Daoy (cell line): ENCODE measurements at places on chromosomes 4 and X.

DNA sequence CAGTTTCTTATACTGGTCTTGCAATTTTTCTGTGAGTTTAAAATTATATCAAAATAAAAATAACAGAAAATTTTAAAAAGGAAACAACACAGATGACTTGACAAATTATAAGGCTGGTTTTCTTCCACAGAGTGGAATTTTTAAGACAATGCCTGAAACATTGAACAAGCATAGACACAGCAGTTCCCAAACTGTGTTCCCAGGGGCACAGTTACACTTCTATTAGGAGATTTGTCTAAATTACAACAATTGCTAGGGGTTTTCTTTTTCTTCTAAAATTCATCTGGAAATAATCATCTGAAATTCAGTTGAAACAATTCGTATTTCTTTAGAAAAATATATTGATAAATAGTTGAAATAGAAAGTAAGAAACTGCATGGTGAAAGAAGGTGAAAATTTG, 26.2 kb downstream of the PDE5A start:
- DNase-seq: no peak

GRCh38 chrX:135170877-135171519, at the start of gene CT55:
TSS of gene CT55 (minus strand) at chrX:135171398. CDS start at chrX:135171171, 227 bp downstream.
- peak; percentile 1 for DNase-seq

DNA sequence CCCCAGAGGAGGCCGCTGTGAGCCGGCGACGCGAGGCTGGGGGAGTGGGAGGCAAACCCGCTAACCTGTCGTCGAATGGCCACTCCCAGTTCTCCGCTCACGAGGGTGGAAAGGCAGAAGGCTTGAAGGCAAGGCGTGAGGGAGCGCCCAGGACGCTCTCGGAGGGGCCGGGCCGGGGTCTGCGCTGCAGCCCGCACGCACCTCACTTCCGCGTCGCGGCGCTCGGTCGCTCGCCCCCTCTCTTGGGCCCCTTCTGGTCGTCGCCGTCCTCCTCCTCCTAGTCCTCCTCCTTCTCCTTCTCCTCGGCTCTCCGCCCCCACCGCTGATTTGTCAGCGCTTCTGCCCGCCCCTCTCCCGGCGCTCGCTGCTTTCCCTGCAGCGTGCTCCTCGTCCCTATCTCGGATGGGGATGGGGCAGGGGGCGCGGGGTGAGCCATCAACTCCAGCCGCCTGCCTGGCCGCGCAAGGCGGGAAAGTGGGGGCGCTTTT, at the start of gene SNCA:
SNCA (minus strand) TSS at position 265 of the 488 bp plus-strand sequence. CDS start 1,494 bp downstream, outside the sequence.
- peak; percentile 70 for DNase-seq

- peak; percentile 9 for DNase-seq
Measured at GRCh38 chr4:136927172-136927571, 605.1 kb downstream of the PCDH18 start.

- no peak for DNase-seq
Measured at GRCh38 chrX:148947399-148947975, 447.1 kb downstream of the AFF2 start.

GRCh38 chr4:24751926-24752539, 43.3 kb upstream of the SOD3 start:
- DNase-seq: no peak

DNA sequence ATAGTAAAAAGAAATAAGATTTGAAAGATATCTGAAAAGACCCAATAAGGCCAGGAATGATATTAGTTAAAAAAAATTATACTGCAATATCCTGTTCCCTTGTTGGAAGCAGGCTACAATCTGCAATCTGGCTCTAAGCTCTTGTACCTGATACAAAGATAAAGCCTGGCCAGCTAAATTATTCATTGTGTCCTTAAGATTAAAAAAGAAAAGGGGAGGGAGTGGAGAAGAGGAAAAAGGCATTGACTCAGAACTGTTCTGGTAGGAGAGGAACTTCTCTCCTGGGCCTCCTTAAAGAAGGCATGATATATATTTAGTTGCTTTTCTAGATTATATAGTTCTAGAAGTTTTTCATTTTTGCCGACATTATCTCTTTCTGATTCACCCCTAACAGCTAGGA, 46.7 kb downstream of the IRF2 start:
- DNase-seq: no peak

DNA sequence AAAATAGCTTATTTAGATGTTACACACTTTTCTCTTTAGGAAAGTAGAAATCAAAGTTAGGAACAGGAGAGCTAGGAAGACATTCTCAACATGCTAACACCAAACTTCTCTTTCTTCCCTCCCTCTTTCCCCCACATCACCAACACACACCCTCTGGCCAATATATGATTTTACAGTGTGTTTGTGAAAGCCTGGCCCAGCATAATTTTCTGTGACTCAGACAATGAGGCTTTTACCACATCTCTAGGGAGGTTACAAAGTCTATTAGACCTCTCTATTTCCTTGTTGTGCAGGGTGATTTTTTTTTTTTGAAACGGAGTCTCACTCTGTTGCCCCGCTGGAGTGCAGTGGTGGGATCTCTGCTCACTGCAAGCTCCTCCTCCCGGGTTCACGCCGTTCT, 189.9 kb downstream of the AASDH start:
- peak; percentile 11 for DNase-seq

DNA sequence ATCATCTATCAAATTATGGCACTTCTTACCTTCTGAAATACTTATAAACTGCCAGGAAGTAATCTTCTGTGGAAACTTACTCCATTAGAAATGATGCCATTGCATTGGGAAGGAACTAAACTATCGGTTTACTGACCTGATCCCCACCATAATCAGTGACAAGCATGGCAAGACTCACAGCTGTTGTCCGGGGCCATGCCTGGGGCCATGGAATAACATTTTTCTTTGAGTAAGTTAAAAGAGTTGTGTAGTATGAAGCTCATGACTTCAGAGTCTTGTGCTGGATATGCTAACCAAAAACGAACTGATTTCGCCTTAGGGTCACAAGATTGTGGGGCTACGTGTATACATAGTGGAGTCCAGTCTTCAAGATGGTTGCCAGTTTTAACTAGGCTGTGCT, 15.4 kb downstream of the MTHFD2L start:
- no peak for DNase-seq

- no peak for DNase-seq
Measured at GRCh38 chr4:95363966-95364365, 184.8 kb downstream of the UNC5C start.

DNA sequence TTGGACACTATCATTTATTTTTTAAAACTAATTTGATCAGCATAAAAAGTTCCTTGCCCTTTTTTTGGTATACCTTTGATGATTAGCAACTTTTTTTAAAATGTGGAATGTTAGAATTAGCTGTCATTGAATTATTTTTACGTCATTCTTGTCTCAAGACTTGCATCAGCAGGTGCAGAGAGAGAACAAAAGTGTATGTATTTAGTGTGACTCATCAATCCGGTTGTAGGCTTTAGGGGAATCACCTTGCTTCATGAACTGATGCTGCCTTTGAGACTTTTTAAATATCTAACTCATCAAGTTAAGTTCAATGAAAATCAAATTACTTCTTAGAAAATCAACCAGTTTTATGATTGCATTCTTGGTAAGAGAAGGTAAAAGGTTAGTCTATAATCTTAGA, 125.1 kb downstream of the ARX start:
- no peak for DNase-seq

GRCh38 chrX:17984415-17984814, 123.3 kb upstream of the RAI2 start:
- DNase-seq: no peak

DNA sequence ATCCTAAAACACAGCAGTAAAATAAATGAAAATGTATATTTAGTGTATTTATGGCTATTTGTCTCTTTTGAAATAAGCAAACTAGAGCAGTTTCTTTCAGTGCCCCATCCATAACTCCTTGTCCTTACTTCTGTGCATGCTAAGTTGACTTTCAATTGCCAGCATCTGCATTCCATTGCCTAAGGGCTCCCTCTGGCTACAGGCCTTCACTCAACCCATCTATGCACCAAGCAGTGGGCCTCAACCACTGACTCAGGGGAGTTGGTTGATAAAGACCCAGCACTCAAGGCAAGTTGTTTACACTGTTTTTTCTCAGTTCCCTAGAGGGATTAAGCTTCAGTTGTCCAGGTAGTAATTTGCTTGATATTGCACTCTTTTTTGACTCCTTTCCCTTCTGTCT, 265.7 kb downstream of the IQCM start:
- DNase-seq: no peak

GRCh38 chr4:177375372-177375771, 65.7 kb downstream of the NEIL3 start:
- no peak for DNase-seq

GRCh38 chr4:151439320-151439719, 30.3 kb downstream of the FHIP1A start:
- DNase-seq: no peak

- DNase-seq: no peak
Measured at GRCh38 chr4:35250761-35251160, 993.6 kb downstream of the ARAP2 start.

DNA sequence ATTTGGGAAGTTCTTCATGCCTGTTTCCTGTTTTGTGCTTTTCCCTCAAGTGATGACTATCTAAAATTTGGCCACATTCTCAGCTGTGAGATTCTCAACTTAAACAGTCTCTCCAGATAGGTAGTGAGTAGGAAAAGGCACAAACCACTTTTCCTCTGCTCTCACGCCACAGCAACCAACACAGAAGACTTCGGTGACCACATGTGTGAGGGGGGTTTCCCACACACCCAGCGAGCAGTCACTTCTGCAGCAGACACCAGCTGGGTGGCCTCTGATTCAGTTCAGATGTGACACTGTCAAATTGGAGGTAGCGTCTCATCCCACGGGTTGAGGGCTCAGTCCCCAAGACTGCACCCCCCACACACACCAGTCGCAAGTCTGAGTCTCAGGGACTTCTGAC, 25.1 kb upstream of the CLDN34 start:
- DNase-seq: no peak

DNA sequence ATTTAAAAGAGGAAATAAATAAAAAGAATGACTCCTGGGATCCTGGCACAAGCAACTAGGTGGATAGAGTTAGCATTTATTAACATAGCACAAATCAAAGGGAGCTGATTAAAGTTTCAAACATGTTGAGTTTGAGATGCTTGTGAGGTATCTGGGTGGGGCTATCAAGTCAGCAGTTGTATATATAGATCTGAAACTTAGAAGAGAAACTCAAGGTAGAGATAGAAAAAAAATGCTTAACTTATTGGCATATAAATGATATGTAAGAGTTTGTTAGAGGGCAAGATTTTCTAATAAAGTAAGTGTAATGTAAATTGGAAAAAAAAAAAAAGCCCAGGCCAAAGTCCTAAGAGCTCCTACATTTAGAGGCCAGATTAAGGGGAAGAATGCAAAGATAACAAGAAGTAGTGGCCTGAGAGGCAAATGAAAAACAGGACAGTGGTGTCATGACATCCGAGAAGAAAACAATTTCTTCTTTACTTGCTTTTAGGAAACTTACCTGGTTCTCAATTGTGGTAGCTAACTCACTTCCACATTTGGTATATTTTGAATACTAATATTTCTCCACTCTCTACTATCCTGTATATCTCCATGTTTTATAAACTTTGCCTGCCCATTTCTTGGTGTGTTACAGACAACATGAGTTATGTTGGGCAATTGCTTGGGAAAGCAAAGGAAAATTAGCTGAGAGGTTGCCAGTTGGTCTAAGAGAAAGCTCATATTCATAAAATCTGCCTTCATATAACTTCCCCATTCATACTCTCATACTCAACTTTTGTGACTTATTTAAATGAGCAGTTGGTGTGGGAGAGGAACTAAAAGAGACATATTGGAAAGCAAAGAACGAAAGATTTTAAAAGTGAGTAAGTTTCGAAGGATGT, 169.2 kb downstream of the PARM1 start:
- no peak for DNase-seq

DNA sequence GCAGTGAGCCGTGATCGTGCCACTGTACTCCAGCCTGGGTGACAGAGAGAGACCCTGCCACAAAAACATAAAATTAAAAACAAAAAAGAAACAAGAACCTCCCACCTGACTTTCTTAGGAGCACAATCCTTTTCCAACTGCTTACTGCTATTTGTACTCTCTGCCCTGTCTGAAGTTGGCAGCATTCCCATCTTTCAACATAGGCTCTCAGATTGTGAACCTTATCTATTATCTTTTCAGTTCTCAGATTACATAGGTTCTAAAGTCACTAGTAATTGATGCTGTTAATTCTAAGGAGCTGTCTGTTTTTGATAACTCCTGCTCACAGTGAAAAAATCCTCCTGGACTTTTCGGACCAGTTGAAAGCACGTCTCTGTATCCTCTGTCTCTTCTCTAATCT, 812.2 kb upstream of the CT83 start:
- no peak for DNase-seq

GRCh38 chr4:55253948-55254593, 92.0 kb upstream of the SRD5A3 start:
- DNase-seq: no peak

- no peak for DNase-seq
Measured at GRCh38 chr4:140018931-140019618, 134.9 kb downstream of the MAML3 start.

- no peak for DNase-seq
Measured at GRCh38 chr4:28792917-28793597, 1927.1 kb upstream of the PCDH7 start.

DNA sequence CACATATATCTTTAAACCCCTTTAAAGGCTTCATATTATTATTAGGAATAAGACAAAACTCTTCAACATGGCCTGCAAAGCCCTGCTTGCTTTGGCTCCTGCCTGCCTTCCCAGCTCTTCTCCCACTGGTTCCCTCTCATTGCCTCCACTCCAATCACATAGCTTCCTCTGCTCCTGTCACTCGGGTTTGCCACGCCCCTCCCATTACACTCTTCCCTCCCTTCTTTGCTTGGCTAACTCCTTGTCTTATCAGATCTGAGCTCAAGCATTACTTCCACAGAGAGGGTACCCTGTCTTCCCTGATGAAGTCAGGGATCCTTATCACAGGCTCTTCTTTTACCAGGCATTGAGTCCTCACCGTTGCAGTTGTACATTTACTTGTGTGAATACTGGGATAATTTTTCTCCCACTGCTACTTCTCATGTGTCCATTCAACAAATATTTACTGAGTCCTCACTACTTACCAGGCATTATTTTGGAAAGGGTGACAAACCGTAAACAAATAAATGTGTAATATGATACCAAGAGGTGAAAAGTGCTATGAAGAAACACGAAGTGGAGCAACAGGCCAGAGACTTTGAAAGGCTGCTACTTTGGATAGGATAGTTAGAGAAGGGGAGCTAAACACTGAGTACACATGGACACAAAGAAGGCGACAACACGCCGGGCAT, 3.2 kb upstream of the VGLL1 start:
- DNase-seq: peak; percentile 24

GRCh38 chrX:95055991-95056390, 1382.0 kb downstream of the FAM133A start:
- no peak for DNase-seq
